ENCODE measurements at places on chromosomes 12 and 14.

DNA sequence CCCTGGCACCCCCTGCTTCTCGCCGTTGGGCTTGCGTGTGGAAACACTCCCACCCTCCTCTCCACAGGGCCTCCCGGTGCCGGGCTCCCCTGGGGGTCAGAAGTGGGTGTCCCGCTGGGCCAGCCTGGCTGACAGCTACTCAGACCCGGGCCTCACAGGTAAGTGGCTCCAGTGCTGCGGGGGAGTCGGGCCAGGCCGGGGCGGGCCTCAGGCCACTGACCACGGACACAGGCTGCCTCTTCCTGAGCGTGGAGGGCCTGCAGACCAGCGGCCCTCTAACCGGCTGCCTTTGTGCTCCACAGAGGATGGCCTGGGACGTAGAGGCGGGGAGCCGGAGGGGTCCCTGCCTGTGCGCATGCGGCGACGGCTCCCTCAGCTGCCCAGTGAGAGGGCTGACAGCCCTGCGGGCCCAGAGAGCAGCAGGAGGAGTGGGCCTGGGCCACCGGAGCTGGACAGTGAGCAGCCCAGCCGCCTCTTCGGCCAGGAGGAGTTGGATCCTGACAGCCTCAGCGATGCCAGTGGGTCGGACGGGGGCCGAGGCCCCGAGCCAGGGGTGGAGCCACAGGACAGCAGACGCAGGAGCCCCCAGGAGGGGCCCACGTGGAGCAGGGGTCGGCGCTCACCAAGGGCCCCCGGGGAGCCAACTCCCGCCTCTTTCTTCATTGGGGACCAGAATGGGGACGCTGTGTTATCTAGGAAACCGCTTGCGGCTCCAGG, 21.1 kb downstream of the CEP170B start:
- no peak for DNase-seq

DNA sequence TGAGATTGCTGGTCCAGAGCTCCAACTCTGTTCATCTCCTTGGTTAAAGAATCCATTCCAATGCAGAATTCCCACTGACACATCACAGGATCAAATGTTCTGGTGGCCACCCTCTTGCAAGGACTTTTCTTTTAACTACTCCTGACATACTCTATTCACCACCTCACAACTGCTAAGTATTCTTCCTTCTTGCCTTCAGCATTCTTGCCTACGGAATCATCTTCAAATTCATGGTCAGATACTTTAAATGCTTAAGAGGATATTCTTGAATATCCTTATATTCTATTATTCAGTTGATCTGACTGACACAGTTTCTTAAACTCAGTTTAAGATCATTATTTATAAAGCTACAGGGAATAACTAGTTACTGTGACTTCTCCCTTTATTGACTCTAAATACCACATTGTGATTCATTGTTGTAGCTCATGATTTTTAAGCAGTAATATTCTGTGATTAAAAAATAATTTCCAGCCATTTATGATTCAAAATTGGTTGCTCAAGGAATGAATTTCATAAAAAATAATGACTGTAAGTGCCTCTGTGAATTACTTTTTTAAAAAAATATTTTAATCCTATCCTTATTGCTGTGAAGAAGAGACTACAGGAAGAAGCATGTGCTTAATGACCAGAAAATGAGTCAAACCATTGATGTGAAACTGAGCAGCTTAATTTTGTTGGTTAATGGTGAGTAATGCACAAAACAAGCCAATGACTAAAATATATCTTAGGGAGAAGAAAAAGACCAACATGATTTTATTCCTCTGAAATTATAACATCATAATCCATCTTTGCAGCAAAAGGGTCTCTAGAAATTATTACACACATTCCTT, 207.1 kb downstream of the PIK3C2G start:
- DNase-seq = no peak

- DNase-seq = no peak
Observed at GRCh38 chr14:22919601-22919921, 612 bp upstream of the RBM23 start.

DNA sequence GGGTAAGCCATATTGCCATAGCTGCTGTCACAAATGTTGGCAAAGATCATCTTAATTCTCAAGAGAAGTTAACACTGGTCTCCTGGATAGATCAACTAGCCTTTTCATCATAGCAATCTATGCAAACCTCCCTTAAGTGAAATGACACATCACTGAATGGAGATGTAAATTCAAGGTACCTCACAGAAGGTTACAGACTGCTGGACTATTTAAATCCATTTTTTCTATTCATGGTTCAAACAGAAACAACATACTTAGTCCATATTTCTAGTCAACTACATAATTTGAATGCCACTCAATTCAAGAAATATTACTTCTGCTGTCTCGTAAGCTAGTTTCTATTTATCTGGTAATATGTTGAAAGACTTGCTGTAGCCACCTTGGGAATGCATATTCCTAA, 748.3 kb downstream of the C12orf50 start:
- no peak for DNase-seq

DNA sequence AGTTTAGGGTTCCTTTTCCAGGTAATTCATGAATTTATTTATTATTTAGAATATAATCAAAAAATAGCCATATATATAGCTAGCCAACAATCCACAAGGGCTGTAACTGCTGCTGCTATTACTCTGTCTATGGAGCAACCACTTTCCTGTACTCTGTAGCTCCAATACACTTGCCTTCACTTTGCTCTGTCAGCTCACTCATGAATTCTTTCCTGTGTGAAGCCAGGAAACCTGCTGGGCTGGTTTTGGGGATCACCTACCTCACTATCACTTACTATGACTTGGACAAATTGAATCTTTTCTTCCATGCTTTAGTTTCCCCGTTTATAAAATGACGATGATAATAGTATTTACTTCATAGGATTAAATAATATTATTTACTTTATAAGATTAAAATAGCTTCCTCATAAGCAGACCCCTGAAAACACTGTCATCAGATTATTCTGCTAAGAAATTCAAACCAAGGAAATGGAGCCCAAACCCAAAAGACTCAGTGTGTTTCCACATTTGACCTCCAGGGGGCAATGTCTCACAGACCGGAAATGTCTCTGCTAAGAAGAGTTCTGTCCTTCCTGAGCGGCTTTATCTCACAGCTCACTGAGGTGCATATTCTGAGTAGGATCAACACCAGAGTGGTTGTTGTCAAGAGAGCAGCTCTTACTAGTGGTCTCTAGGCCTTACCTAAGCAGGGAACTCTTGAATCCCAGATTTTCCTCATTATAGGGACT, 457.1 kb downstream of the DAD1 start:
- DNase-seq = no peak

DNA sequence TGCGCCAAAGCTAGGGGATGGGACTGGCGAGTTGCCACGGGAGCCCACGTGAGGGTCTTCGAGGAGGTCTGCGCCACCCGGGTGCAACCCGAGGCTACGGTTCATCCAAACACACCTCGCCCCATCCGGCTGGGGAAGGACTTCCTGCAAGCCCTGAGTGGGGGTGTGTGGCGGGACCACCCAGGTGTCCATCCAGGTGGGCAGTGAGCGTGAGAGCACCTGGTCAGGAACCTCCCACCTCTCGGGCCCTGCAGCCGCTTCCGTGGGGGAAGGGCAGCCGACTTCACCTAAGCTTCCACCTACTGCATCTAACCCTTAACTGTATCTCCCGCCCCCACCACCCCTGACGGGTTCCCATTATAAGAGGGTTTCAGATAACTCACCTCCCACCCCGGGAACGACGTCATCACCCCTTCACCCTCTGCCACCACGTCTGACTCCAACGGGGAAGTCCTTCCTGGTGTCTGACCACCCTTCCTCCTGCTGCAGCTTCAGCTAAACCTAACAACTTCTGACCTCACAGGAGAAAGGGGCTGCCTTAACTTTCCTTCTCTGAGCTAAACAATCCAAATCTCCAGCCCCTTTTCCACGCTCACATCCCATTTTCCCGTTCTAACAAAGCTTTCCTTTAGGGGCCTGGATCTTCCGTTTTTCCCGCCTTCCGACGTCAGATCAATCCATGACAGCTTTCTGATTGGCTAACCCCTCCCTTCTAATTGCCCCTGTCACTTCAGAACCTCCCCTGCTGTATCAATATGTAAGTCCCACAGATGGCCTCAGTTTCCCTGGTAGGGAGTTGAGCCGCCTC, 27.4 kb upstream of the SMUG1 start:
- DNase-seq = peak; percentile 35

- DNase-seq = no peak
Observed at GRCh38 chr12:128133321-128134073, 133.5 kb upstream of the TMEM132C start.

DNA sequence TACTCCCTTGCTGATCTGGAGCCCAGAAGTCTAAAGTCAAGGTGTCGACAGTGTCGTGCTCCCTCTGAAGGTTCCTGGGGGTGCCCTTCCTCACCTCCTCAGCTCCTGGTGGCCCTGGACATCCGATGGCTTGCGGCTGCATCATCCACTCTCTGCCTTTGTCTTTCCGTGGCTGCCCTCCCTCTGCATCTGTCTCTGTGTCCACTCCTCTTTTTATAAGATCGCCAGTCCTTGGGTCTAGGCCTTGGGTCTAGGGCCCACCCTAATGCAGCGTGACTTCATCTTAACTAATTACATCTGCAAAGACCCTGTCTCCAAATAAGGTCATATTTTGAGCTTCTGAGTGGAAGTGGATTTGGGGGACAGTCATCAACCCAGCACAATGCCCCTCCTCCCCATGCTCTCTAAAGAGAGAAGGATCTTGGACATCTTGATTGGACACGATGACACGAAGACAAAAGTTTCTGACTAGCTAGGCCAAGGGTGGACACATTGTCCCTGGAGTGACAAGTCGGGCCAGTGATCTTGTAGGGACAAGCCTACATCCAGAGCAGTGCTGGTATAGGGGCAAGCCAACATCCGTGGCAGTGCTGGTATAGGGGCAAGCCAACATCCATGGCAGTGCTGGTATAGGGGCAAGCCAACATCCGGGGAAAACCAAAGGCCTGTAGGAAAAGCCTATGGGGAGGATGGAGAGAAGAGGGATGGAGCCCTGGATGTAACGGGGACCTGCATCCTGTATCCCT, 93.9 kb upstream of the DIO3 start:
- DNase-seq = no peak

DNA sequence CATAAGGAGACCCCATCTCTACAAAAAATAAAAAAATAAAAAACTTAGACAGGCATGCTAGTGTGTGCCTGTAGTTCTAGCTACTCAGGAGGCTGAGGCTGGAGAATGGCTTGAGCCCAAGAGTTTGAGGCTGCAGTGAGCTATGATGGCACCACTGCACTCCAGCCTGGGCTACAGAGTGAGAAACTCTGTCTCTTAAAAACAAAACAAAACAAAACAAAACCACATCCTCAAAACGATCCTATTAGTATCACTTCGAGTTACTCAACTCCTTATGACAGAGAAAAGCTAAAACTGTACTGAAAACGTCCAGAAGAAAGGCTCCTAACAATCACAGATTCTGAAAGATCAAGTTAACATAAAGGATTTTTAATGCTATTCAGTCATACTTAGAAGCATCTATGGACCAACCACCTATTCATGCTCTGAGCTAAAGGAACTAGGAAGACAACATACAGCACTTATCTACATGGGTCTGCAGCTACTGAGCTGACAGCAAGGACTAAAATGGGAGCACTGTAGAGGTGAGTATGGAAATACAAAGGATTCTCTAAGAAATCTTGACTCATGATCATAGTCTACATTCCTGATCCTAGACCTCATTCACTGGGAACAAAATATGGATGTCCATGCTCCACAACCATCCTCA, 75.3 kb upstream of the DUSP6 start:
- DNase-seq = no peak

GRCh38 chr12:110906083-110906482, 14.3 kb downstream of the MYL2 start:
- no peak for DNase-seq

DNA sequence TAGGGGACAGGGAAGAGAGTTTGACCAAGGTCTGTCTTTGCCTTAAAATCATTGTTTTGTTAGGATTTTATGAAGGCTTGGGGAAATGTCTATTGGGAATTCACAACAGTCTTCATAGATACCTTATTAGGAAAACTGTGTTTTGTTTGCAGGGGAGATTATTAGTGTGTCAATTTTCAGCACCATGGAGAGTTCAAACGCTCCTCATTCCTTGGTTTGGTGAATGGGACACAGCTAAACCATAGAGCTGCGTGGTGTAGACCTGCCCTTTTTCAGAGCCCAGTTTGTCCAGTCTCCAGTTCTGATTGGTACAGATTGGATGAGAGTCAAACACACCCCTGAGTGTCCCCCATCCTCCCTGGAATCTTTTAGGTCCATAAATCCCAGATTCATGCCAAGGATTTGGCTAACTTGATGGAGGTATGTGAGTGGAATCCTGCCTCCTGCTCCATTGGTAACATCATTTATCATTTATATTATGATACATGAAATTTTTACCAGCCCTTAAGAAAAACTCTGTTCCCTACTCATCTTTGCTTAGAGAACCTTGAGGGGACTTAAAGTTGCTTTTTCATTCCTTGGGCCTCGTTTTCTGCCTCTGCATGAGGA, 12.0 kb downstream of the NGDN start:
- no peak for DNase-seq

DNA sequence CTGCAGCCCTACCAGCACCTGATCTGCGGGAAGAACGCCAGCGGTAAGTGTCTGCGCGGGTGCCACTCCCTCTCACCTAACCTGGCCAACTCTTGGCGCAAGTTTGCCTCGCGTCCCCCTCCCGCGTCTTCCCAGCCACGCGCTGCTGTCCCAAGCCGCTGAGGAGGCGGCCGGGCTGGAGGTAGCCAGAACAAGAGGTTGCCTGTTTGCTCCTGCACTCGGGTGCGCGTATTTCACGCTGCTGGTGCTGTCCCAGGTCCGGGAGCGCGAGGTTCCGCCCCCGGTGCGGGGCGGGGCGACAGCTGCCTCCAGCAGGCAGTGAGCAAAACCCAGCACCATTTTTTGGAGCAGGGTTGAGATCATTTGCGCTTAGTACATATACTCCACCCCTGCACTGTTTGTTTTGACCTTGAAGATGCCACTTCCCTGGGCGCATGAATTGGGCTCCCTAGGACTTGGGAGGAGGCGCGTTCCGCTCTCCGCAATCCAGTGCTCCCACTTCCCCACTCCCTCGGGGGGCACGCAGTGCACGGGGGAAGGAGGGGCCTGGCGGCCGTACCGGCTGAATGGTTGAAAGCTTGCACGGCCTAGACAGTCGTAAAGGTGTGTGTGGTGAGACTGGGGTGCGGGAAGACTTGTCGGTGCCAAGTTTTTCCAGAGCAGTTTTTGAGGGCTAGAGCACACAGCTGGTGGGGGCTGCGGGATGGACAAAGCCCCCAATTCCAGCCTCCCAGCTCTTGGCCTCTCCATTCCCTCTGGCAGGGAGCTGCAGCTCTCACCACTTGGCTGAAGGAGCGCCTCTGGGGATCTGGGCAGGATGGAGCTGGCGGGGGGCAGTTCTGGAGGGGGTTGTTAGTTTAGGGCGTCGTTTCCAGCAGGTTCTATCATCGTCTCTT, 226.9 kb upstream of the CRY1 start:
- no peak for DNase-seq

GRCh38 chr14:68534276-68534675, 258.6 kb downstream of the ZFP36L1 start:
- DNase-seq = no peak

DNA sequence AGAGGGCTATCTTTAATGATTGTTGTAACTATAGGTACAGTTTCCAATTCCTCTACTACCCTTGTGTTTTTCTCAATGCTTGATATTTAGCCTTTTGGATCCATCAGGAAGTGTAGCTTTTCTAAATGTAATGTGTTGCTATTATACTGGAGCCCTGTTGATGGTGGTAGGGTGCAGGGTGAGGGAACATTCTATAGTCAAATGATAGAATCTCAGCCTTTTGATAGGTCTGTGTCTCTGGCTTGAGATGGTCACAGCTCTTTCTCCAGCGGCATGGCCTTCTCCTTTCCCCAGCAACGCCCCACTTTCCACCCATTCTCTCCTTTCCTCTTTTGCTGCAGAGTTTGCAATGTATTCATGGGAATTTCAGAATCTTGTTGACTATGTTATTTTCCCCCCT, 398.6 kb downstream of the RERGL start:
- DNase-seq = no peak

- no peak for DNase-seq
Observed at GRCh38 chr12:22640851-22641250, 15.9 kb downstream of the ETNK1 start.
